ENCODE measurements at places on chromosomes 5 and 9. TPM values are rescaled to one million over a fixed set of nuclear protein-coding genes. Genes with fewer than 3 reads are reported as not detected.
A peak's percentile ranks its signal among the peaks of the same experiment; 100 is the strongest.

DNA sequence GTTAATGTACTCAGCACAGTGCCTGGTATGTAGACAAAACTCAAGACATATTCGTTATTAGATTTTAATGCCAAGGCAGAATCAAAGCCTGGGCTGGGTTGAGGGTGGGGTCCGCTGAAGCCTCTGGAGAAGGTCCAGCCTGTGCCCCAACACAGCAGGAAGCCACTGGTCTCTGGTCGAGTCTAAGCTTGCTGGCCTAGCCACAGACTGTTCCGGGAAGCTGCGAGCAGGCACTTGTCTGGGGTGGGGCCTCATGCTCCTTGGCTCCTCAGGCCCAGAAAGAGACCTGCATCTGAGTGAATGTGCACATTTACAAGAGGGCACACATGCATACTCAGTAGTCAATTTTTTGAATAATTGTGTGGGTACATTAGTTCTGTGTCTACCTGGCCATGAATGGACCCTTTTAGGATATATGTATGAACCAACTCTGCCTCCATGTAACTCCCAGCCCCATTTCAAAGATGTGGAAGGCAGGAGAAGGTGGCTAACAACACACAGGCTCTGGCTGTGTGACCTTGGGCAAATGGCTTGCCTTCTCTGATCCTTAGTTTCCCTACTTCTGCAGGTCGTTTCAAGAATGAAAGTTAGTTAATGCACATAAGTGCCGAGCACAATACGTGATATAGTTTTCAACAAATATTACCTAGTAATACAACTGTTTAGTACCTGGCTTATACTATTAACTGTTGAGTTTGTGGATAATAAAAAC, 18.3 kb downstream of the FAT2 start:
- DNase-seq: no peak

- DNase-seq: no peak
Measured at GRCh38 chr5:691817-692528, 1.2 kb downstream of the TPPP start.

DNA sequence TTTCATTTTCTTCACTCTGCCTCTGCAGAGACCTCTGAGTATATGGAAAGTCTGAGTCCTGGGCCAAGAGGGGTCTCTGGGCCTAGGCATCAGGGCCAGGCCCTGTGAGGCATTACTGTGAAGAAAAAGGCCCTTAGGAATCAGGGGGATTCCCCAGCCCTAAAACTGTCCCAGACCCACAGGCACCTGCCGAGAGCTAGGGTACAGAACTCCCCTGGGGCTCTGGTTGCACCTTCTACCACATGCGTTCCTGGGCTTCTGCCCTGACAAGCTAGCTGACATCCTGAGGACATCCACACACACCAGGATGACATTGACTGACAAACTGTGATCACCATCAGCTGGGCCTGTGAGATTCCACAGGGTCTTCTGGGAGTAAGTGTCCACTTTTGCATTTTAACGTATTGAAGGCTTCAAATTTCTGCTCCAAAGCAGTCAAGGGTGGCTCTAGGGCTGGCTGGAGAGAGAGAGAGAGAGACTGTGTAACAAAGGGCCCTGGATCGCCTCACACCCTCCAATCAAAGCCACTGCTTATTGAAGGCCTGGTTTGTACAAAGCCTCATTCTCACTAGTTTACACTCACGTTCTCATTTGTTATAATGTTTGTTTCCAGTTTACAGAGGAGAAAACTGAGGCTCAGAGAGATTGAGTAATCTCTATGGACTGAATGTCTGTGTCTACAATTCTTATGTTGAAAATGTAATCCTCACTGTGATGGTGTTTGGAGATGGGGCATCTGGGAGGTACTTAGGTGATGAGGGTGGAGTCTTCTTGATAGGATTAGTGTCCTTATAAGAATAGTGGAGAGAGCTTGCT, 45.1 kb downstream of the TGFBI start:
- DNase-seq: no peak

GRCh38 chr5:39080168-39080567, 6.0 kb upstream of the RICTOR start:
- no peak for DNase-seq

DNA sequence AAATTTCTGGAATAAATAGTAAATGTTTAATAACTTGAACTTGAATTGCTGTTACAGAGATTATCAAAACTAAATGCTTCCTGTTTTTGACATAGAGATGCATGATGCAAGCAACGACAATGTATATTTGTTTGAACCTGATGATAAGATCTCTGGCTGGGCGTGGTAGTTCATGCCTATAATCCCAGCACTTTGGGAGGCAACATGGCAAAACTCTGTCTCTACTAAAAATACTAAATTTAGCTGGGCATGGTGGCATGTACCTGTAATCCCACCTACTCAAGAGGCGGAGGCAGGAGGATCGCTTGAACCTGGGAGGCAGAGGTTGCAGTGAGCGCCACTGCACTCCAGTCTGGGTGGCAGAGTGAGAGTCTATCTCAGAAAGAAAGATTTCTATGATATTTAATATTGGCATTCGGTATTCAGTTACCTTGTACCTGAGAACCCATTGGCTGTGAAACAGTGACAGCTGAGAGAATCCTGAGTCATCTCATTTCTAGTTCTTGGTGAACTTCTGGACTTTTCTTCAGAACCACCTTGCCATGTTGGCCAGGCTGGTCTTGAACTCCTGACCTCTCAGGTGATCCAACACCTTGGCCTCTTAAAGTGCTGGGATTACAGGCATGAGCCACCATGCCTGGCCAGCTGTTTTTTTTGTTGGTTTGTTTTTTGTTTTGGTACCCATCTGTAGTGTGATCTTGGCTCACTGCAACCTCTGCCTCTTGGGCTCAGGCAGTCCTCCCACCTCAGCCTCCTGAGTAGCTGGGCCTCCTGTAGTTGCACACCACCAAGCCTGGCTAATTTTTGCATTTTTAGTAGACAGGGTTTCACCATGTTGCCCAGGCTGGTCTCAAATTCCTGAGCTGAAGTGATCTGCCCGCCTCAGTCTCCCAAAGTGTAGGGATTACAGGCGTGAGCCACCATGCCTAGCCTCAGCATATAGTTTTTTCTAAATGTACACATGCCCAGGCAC, 10.0 kb upstream of the FGF18 start:
- DNase-seq: no peak

DNA sequence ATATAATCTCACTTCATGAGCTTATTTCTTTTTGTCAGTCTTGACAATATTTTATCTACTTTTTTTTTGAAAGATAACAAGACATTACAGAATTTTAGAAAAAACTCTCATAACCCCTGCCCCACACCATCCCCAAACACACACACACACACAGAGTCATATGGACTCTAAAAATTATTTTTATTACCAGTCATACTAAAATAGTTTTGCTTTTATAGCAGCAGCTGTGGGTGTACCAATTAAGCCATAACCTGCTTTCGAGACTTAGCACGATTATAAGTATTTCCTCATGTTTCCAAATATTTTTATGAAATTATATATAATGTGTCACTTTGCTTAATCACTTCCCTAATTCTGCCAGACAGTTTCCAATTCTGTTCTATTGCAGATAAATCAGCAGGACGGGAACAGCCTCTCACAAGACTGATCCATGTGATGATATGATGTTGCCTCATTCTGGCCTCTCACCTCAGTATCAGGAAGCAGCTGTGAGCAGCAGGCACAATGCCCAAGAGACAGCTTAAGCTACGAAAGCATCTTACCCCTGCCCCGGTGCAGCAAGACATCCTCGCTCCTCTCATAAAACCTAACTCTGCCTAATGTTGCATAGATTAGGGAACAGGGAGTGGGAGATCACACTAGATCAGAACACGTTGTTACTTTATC, 7.0 kb downstream of the PDCL start:
- DNase-seq: no peak

DNA sequence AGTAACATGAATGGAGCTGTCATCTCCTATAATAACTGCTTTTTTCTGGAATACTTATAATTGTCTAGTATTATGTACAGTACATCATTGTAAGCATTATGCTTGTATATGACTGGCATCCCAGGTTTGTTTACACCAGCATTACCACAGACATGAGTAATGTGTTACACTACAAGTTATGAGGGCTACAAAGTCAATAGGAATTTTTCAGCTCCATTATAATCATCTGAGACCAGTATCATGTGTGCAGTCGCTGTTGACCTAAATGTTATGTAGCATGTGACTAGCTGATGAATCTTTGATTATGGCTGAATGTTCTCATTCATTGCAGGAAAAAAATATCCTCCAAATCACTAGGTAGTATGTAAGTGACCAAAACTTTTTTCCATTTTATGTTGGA, 2.2 kb downstream of the ZCCHC9 start:
- DNase-seq: peak; percentile 48

- DNase-seq: no peak
Measured at GRCh38 chr5:179730852-179731251, 1.8 kb upstream of the MAML1 start.

GRCh38 chr9:81879501-81879916, 48.7 kb upstream of the SPATA31D4 start:
- no peak for DNase-seq

DNA sequence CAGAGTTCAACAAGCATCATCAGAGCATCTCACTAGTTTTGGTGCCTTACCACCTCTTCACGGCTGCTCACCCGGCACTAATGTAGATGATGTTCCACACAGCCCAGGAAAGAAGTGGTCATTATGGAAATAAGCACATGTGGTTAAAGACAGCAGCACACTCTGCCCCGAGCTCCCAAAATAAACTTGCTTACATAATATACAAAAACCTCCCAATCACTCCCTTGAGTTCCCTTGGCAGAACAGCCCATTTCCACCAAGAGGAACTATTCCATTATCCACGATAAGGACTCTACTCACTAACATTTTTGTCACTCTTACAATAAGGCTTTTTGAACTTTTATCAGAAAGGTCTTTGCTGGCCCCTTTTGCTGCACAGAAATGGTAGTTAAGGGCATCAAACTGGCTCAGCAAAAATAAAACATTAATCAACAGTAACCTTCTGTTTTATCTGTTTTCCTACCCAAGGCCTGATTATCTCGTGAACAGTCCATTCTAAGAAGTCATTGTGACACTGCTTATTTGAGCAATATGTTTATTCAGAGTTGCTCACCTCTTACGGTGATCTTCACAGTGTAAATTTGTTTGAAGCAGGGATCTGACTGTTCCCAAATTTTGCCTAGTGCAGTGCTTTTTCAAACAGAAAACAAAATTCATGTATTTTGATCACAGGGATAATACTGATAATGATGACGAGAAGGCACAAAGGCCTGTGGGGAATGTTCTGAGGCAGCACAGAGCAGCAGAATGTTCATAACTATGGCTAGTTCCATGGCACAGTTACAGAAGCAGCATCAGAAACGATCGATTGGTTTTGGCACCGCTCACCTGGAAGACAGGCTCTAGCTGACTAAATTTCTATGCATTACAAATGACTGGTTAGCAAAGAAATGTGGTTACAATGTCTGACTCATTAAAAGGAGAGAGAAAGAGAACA, 399.8 kb upstream of the PIK3R1 start:
- no peak for DNase-seq

GRCh38 chr9:11893331-11893730, 799.9 kb upstream of the TYRP1 start:
- no peak for DNase-seq

Gene KCNN2
- total RNA-seq: not detected

Gene PCDHA5
- not detected for total RNA-seq

DNA sequence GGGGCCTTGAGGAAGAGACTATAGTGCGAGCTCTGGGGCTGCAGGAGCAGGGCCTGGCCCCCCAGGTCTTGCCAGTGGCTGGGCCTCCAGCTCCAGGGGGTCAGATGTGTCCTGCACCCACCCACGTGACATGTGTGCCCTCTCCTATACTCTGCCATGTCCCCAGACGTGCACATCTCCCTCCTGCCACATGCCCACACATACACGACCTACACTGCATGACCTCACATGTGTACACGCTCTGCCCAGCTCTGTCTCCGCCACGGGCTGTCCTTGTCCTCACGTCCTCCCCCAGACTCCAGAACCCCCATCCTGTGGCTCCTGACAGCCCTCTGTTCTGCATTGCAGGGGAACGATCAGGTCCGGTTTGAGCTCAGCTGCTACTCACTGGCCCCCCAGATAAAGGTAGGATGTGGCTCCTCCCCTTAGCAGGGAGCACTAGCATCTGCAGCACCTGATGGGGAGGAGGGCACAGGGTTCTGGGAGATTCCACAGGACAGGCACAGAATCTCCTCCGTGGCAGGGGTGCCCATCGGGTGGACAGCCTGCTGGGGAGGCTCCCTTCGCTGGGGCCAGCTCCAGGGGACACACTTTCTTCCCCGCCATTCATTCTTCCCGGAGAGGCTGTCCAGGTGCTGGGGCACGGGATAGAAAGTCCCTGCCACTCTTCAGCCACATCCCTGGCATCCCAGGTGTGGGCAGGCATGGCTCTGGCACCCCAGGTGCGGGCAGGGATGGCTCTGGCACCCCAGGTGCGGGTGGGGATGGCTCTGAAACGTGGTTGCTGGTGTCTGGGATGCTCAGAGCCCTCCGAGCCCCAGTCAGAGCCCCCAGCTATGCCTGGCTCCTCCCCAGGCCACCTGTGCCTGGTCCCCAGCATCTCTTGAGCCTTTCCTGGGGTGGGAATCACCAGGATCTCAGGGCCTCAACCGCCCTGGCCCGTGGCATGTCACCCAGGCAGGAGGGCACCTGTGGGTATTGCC, 19.3 kb downstream of the ASS1 start:
- no peak for DNase-seq

GRCh38 chr5:3100921-3101551, 349.6 kb upstream of the IRX2 start:
- no peak for DNase-seq

Gene NOTCH1
- 2.0 TPM for total RNA-seq

Gene NKD2
- total RNA-seq: 24.6 TPM

- DNase-seq: no peak
Measured at GRCh38 chr5:3639175-3639574, 43.5 kb downstream of the IRX1 start.

DNA sequence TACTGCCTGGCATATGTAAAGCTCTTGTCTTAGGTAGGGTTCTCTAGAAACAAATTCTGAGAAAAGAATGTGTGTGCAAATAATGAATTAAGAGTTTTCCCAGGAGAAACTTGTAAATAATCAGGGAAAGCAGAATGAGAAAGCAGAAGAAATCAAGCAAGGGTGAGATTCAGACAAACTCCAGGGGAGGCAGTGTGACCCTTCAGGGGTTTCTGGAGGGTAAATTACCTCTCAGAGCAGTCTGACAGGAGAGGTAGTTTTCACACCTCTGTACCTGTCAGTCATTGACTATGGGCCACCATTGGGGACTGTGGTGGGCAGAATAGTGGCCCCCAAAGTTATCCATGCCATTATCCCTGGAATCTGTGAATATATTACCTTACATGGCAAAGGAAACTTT, 124.6 kb downstream of the KCTD16 start:
- no peak for DNase-seq

Gene HACD4
- total RNA-seq: 0.24 TPM

Gene PTGDS
- 0.24 TPM for total RNA-seq

Gene PCDH1
- 2.2 TPM for total RNA-seq

Gene RANBP3L
- 2.6 TPM for total RNA-seq

Gene STXBP1
- 12.4 TPM for total RNA-seq

GRCh38 chr9:2567922-2568321, 53.7 kb upstream of the VLDLR start:
- no peak for DNase-seq

GRCh38 chr5:30209755-30210154, 983.7 kb upstream of the CDH6 start:
- no peak for DNase-seq

Gene SH3PXD2B
- 18.5 TPM for total RNA-seq

Gene TAS2R1
- total RNA-seq: not detected
